ENCODE measurements at places on chromosomes 2 and 18.

GRCh38 chr18:57931038-57931437 is 113.0 kb upstream of the NEDD4L start:
- no peak for DNase-seq

DNA sequence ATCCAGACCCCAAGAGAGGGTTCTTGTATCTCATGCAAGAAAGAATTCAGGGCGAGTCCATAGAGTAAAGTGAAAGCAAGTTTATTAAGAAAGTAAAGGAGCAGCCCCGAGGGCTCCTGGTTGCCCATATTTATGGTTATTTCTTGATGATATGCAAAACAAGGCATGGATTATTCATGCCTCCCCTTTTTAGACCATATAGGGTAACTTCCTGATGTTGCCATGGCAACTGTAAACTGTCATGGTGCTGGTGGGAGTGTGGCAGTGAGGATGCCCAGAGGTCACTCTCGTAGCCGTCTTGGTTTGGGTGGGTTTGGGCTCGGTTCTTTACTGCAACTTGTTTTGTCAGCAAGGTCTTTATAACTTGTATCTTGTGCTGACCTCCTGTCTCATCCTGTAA is 750.2 kb upstream of the FANCL start:
- no peak for DNase-seq

GRCh38 chr2:46794693-46795317 is 120.8 kb downstream of the MCFD2 start:
- DNase-seq = no peak

DNA sequence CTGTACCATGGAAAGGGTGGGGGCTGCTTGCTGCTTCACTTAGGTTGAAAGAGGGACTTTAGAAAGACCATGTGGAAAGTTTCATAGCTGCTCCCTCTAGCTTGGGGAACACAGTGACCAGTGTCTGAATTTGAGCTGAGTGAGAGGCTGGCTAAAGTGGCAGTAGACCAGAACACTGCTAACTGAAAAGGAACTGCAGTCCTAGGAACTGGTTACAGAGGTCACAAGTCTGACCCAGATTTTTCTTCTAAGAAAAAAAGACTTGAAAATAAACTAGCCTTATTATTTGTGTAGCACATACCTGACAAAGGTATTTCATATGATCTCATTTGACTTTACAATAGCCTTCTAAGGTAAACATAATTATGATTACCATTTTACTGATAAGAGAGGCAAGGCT is 153.6 kb downstream of the FSHR start:
- no peak for DNase-seq

DNA sequence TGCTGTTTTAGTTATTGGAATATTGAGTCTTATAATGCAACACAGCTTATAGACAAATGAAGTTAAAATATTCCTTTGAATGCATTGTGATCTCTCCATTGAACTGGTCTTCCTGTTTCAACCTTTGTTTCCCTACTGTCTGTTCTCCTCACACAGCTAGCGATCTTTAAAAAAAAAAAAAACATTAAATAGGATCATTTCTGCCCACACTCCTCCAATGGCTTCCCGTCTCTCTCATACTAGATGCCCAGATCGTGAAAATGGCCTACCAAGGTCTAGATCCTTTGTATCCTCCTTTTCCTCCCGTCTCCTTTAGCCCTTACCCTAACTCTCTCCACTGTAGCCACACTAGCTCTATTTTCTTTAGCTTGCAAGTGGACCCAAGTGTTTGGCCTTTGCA is 2.4 kb downstream of the FAM171B start:
- DNase-seq = no peak

- DNase-seq = no peak
Measured at GRCh38 chr2:78175645-78176044, 653.5 kb upstream of the LRRTM4 start.

DNA sequence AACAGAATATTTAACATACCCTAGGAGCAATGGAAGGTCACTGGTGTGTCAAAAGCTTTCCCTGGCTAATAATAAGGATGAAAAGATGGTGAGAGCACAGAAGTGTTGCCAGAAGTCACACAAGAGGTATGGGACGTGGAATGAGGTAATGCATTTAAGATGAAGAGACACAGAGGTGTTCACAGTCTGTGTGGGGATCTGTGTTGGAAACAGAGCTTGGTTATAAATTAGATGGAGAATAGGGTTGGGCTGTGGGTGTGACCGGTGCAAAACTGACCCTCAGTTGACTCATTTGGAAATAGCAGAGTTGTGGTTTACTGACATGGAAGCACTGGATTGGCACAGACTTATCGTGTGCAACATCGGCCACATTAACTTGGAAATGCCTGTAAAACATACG is 372.5 kb downstream of the SATB2 start:
- DNase-seq = no peak

- no peak for DNase-seq
Measured at GRCh38 chr18:35920623-35921022, 51.9 kb upstream of the RMP24 start.

- DNase-seq = no peak
Measured at GRCh38 chr2:210553373-210553772, 3.0 kb upstream of the CPS1 start.

- no peak for DNase-seq
Measured at GRCh38 chr2:52934920-52935640, 832.5 kb upstream of the CHAC2 start.

DNA sequence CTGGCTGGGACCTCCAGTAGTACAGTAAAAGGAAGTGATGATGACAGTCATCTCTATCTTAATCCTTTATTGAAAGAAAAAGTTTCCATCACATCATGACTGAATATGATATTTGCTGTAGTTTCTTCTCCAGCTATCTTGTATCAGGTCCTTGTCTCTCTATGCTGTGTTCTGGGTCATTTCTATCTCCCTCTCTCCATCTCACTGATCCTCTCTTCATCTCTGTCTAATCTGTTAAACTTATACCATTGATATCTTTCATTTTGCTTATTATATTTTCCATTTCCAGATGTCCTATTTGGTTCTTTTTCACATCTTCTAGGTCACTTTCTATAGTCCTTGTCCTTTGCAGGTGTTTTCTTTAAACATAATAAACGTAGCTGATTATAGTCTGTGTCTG is 12.3 kb downstream of the CYS1 start:
- DNase-seq = no peak

DNA sequence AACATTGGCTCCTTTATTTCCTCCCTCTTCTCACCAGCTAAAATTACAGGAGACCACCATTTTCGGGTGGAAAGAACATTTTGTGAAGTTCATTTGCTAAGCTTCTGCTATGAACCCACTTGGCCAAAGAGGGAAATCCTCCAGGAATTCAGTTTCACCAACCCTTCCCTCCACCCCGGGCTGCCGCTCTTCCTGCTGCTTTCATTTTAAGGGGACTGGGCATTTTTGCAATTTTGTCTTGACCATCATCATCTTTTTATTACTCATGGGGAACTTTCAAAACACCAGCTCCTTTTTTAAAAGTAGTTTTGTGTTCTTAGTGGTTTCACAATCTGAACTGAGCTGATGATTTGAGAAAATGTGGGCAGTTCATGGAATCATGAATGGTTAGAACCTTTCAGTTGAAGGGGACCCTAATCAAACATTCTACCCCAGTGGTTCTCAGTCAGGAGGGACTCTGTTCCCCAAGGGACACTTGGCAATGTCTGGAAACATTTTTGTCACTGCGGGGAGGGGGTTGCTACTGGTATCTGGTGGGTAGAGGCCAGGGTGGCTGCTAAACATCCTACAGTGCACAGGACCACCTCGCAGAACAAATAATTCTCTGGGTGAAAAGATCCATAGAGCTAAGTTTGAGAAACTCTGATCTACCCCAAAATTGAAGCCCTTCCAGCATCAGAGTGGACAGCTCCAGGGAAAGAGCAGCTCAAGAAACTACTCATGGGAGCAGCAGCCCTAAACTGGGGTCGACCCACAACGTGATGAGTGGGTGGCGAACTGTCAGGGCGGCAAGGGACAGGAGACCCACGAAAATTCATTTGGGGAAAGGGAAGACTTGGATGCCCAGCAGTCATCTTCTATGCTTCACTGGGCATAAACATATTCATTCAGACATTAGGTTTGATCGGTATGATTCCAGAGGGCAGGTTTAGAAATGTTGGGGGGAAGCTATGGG is 92.9 kb downstream of the ACKR3 start:
- no peak for DNase-seq

- no peak for DNase-seq
Measured at GRCh38 chr2:224513991-224514390, 71.2 kb downstream of the CUL3 start.

Measured in SK-N-MC (cell line).